Fibroblast of upper back skin (primary cell): ENCODE measurements at places on chromosomes 5 and 9.

DNA sequence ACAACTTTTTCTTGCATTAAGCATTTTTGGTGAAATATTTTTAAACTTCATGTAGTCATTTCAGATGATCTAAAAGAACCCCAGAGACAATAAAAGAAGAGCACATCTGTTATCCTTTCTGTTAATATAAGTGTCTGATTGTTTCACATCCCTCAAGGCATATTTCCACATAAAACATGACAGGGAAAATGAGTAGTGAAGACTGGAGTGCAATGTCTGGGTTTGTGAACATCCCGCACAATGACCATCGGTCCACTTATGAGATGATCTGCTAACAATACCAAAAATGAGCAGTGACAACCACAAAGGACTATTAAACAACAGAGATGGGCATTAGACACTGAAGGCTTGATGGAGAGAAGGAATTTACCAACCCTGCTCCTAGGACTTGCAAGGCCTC is 209.1 kb downstream of the NR2F1-AS1 start:
- DNase-seq, result no peak

DNA sequence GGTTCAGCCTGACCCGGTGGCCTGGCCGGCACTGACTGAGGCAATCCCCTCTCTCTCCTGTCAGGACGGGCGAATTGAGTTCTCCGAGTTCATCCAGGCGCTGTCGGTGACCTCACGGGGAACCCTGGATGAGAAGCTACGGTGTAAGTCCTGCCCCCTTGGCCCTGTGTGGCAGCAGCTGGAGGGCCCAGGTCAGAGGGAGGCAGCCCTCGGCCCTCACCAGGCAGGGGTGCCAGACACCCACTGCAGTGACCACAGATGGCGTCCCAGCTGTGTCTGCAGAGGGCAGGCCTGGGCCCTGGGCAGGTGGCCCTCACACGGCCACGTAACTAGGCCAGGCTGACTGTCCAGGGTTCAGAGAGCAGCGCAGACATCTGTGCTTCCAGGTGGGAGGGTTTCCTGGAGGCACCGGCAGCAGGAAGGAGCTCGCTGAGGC is 45.9 kb upstream of the HMCN2 start:
- DNase-seq, result no peak

GRCh38 chr5:76473661-76474060 is 70.6 kb downstream of the IQGAP2 start:
- no peak for DNase-seq

DNA sequence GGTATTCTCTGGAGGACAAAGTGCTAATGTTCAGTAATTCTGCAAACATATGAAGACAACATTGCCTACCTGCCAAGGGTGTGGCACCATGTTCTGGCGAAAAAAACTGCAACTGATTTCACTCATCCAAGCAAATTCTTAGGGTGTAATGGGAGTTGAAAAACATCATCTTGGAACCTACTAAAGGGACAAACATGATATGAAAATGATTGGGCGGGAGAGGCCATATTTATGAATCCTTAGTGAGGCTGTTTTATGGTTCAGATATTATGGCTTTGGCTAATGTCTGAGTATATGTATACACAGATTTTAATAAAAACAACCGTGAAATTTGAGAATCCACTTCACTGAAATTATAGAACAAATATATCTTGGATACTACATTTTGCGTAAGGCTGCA is 225.7 kb downstream of the ARL15 start:
- no peak for DNase-seq

GRCh38 chr5:61228229-61228628 is 66.0 kb upstream of the SMIM15 start:
- DNase-seq, result no peak

DNA sequence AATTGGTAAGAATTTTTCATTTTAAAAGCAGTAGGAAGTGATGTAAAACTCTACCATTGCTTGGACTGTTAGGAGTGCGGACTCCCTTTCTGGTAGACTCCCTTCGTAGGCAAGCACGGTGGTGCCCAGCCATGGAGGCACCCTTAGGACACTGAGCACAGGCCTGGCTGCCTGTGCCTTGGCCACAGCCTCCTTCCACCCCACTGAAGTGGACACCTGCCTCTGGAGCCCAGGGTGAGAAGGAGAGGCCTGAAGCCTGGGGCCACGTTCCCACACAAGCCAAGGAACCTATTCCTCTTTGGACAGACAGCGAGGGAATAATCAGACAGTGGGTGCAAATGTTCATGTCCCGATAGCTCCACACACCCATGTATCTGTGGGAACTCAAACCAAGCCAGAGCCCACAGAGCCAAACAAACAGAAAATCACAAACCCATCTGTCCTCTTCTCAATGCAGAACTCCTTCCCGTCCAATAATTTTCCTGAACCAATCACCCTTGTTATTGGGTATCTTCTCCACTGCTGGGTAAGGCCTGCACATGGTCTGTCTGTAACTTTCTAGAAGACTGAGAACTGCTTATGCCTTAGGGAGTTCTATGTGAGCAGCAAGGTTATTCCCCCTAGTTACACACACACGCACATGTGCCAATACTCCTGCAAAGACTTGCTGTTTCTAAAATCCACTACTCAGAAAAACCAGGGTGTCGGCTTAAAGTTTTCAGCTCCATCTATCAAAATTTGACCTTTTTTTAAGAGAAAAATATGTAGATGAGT is 45.2 kb downstream of the UBE2QL1 start:
- DNase-seq, result no peak

DNA sequence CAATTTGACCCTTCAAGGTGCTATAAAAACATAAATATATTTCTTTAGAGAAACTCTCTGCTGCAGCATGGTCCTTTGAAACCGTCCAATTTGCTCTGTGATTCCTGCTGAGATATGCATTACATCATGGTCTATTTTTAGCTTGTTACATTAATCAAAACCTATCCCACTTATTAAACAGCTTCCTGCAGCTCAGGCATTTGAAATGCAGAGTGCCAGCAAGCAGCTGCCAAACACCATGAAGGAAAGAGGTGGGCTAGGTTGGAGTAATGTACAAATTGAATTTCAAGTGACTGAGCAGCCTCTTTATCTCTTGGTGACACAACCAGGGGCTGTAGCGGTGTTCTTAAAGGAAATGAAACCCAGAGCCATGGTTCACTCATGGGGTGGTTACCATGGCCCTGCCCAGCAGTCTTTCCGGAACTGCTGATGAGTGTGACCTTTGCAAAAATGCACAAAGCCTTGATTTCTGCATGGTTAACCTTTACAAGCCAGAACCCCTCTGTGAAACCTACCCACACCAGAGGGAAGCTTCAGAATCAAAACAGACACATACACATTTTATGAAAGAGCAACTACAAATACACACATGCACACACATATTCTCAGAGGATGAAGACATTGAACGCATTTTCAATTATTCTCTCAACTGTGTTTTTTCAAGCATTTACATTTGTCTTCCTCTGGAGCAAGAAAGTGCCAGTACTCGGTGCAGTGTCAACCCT is 155.8 kb upstream of the ZNF608 start:
- peak; percentile 59 for DNase-seq
